Posterior vena cava (tissue), 2 donors: ENCODE measurements at places on chromosomes 3 and 15. TPM values are rescaled to one million over a fixed set of nuclear protein-coding genes. Genes with fewer than 3 reads are reported as not detected.

WNT7A gene
- total RNA-seq = not detected

MYLK gene
- total RNA-seq = 1,887 TPM

DNA sequence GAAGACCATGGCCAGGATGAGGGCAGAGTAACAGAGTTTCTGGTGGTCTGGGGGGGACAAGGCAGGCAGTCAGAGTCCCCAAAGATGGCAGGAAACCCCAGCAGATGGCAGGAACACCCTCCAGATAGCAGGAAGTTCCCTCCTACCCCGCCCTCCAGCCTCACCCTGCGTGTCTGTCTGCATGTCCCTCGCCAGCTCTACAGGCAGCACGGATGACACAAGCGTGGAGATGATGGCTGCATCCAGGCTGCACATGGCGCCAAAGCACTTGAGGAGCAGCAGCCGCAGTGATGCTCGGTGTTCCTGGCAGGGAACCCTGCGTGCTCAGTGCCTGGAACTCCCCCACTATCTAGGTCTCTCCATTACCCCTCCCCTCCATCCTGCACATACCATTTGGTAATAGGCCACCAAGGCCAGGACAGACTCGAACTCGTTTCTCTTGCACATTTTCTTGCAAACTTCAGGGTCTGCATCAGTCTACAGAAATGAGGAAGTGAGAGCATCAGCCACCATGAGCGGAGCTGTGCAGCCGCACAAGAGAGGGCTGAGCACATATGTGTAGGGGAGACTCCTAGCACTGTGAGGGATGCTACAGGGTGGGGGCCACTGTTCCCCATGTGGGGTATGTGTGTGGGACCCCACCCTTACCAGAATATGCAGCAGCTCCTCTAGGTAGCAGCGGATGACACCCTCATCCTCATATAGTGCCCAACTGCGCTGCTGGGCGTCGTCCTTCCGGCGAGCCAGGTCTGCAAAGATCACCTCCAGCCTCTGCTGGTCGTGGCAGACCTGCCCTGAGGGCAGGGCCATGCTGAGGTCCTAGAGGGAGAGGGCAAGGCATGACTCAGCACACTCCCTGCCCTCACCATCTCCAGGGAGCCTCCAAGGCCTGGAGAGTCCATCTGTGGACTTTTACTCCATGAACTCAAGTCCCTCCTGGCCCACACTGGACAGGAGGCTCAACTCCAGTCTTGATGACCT lies 6.0 kb downstream of the NCKIPSD start:
- DNase-seq = peak; percentile 55

DNA sequence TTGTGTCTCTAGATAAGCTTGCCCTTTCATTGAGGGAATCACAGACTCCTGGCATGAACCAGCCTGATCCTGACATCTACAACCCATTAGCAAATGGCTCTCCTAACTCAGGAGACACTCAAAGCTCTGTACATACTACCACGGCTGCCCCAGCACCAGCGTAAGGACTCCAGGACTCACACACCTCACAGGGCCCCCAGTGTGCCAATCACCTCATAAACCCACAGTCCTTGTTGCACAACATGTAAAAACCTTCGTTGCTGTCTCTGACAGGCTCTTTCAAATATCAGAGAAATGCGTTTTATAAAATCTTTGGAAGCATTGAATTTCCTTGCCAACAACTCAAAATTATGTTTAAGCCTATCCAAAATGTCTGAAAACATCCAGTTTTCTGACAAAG lies 7.3 kb downstream of the FYCO1 start:
- DNase-seq = no peak
